ENCODE measurements at places on chromosomes 16 and 17.

GRCh38 chr16:23729503-23730424 is 16.7 kb upstream of the ERN2 start:
- no peak for DNase-seq

GRCh38 chr16:12337871-12338655 is 361.5 kb downstream of the SNX29 start:
- no peak for DNase-seq

- no peak for DNase-seq
Observed at GRCh38 chr16:35750701-35751104, 2291.3 kb downstream of the TP53TG3F start.

GRCh38 chr17:49585422-49586027 is 9.9 kb downstream of the NXPH3 start:
- no peak for DNase-seq

Data from stimulated activated CD8-positive, alpha-beta memory T cell treated with anti-CD3 and anti-CD28 coated beads, Interleukin-4, amount 100 ng/mL, for 1 hour (primary cell).